ENCODE measurements at places on chromosomes 12 and 14.

DNA sequence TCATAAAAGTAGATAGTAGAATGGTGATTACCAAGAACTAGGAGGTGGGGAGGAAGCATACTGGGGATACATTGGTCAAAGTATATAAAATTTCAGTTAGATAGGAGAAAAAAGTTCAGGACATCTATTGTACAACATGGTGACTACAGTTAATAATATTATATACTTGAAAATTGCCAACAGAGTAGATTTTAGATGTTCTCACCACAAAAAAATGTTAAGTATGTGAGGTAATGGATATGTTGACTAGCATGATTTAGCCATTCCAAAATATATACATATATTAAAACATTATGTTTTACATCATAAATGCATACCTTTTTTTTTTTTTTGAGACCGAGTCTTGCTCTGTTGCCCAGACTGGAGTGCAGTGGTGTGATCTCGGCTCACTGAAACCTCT, 31.0 kb downstream of the TMEM116 start:
- DNase-seq: peak; percentile 52

GRCh38 chr12:5900533-5901205, 44.4 kb downstream of the ANO2 start:
- no peak for DNase-seq

- peak; percentile 18 for DNase-seq
Observed at GRCh38 chr12:119208626-119209061, 29.9 kb downstream of the HSPB8 start.

DNA sequence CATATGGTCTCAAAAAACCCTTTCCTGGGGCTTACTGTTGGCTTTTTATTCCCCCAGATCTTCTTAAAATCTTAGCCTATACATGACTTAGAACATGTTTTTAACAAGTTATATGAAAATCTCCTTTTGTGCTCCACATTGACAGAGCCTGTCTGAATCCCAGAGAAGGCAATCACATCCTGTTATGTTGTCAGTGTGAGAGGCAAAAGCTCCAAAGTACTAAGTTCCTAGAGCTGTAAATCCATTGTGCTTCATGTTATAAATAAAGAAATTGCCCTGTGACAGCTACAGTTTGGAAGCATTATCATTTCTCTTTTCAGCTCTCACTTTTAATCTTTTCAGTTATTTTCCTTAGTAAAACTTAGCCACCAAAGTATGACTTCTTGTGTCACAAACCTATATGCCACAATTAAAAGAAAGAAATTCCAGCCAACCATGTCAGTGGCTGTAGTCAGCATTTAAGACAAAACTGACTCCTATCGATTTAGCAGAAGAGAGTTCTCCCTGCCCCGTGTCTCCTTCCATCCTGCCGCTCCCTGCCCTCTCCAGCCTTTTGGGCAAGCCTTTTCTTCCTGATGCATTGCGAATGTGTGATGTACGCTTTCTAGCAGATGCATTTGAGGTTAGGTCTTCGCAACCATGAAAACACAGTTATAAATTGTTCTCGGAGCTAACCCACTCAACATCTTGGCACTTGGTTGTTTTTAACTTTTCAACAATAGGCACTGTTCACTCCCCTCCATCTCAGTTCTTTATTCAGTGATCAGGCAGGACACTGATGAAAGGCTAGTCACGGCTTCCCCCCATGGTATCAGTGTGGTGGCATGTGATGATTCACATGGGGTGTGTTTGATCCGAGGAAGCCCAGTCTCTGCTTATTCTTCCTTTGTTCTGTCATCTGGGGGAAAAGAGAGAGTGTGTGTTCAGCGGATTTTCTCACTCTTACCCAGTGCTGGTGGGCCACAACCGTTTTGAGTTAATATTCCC, 143.5 kb downstream of the SSPN start:
- peak; percentile 72 for DNase-seq

DNA sequence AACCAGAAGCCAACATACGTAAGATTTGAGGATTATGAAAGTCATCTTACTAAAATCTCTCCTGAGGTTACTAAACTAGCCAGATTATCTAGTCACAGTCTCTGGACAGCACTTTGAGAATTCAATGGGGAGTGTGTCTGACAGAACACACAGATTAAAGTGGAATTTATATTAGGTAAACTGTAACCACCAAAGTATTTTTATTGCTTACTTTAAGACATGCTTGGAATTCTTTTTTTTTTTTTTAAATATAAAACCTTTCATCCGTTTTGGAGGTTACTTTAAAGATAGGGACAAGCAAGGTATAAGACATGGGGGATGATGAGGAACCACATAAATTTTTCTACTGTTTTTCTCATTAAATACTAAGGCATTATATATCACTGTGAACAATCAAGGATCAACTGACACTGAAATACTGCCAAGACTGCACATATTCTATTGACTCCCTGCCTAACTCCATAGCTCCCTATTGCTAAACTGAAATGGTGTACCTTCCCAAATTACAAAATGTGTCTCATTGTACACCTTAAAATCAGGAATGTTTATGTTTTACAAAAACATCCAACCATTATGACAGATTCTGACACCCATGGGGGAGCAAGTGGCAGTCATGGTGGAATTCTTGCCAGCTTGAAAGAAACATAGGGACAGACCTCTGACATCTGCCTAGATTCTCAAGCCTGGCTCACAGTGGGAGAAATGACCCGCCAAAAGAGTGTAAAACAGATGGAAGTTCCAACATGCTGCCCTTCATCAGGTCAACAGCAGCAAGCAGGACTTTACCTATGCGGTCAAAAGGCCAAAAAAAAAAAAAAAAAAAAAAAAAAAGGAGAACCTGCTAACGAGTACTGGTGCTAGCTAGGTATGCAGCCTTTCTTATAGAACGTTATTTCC, 239.3 kb downstream of the MED13L start:
- DNase-seq: peak; percentile 52

DNA sequence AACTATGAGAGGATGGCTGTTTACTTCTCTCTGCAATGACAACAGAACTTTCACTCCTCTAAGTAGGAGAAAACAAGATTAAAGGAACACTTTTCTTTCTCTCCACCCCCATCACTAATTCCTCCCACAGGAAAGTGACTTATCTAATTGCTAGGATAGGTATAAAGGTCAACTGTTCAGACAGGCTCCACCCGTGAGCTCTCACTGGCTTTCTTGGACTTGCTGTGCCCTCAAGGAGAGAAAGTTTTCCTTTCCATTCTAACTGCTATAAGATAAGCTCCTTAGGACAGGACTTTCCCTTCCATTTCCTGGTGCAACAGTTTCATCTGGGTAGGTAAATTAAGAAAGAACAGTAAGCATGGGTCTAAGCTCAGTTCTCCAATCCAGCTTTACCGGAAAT, 4.8 kb downstream of the SLC41A2 start:
- DNase-seq: no peak

GRCh38 chr12:120998435-120998834, 17.9 kb downstream of the C12orf43 start:
- no peak for DNase-seq

- no peak for DNase-seq
Observed at GRCh38 chr14:30993071-30993470, 32.4 kb upstream of the AP4S1 start.

Measured in fibroblast of skin of back (primary cell).